ENCODE measurements at places on chromosomes 5 and 9.

DNA sequence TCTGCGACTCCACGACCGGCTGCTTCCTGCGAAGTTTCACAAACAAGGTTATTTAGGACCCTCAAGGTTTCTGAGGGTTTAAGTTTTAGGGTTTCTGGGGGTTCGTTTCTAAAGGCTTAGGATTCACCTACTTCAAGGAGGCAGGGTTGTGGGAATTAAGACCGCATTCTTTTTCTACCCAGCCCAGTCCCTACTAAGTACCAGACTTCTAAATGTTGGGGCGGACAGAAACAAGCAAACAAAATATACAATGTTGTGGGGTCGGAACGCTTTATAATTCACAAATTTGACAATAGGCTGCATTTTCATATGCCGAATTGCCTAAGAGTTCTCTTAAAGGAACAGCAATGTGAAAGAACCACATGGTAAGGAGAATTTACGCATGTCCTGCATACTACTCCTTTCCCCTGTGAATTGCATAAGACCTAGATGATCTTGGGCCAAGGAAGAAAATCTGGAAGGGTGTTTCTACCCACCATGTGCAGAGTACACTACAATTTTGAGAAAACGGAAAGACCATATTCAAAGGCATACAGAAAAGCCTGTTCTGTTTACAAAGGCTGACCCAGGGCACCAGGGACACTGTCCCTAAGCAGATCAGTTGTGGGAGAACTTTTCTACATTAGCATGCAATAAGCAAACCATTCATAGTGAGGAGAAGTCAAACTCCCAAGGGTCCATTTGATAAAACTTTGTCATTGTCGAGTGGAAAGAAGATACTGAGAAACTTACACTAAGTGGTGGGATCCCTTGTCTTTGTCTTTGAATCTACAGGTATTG is 457.3 kb downstream of the RAB3C start:
- no peak for DNase-seq

GRCh38 chr5:80243567-80243966 is 12.3 kb downstream of the SERINC5 start:
- no peak for DNase-seq

- DNase-seq: no peak
These were observed 128.2 kb downstream of the MVB12B start for GRCh38 chr9:126454795-126455194.

GRCh38 chr9:21747175-21747574 is 55.3 kb upstream of the MTAP start:
- no peak for DNase-seq

GRCh38 chr5:154663424-154663823 is 91.8 kb upstream of the LARP1 start:
- DNase-seq: no peak

DNA sequence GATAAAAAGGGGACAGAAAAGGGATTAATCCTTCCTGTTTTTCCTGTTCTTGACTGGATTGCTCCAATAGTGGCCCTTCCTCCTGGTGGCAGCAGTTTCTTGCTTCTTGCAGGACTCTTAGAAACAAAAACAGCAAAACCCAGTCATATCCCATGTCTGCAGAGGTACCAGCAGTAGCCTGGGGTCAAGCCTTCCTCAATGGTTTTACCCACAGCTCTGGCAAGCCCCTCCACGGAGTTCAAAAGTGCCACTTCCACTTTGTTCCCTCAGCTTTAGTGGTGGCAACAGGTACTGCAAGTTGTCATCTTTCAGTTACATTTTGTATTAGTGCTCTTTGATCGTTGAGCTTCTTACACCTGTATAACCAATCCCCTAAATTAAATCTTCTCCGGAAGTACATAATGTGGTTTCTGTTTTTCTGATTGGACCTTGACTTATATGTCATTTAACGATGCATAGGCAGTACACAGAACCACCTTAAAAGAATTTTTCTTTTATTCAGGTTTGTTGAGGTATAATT is 8.7 kb upstream of the RANBP6 start:
- no peak for DNase-seq

GRCh38 chr9:14327036-14327435 is 13.1 kb upstream of the NFIB start:
- no peak for DNase-seq

GRCh38 chr9:126235336-126236243 is 91.0 kb upstream of the MVB12B start:
- DNase-seq: no peak

DNA sequence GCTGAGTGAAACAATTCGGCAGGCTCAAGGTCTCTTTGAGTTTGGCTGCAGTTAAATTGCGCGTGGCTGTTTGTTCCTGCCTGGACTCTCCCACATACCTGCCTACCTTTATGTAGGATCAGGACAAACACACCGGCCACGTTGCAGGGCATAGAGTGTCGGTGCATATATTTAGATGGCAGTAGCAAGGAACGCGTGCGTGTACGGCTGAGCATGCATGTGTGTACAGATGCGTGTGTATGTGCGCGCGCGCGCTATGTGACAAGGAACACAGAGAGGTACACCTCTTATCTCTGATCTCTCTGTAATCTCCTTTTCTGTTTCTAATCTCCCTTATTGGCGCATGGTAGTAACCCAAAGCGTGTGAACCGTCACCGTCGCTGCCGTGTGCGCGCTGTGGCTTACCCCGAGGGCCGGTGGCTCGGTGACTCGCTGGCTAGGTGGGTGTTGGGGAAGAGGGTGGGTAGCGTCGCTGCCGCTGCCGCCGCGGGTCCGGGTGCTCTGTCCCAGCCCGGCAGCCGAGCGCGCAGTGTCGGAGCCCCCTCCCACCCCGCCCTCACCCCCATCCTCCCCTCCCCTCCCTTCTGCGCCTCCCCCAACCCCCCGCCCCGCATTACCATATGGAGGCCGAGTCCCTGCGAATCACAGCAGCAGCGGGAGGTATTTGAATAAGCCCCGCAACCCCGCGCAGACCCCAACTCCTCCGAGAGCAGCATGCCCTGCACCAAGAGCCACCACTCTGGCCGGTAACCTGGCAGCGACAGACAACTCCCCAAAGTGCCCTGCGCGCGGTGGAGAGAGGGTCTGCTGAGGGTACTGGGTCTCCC is 204.8 kb downstream of the MEF2C start:
- DNase-seq: no peak

DNA sequence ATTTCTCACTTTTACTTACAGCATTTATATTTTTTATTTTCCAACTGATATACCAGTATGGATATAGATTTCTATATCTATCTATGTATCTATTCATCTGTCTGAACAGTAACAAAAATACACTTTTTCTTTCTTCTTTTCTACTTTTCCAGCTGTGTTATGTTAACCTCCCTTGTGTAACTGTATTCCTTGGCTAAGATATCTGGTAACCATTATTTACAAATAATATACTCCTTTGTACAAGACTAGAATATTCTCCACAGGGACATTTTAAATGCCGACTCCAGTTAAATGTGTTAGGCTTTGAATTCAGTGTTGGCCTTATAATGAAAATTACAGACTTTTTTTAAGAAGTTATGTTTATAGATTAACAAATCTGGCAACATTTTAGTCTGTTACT is 168.7 kb downstream of the XRCC4 start:
- no peak for DNase-seq

- no peak for DNase-seq
These were observed 814.5 kb downstream of the MTRR start for GRCh38 chr5:8683496-8683895.

GRCh38 chr5:155189981-155190380 is 176.4 kb downstream of the KIF4B start:
- no peak for DNase-seq

GRCh38 chr9:96663506-96664120 is 8.5 kb upstream of the PRXL2C start:
- DNase-seq: no peak

DNA sequence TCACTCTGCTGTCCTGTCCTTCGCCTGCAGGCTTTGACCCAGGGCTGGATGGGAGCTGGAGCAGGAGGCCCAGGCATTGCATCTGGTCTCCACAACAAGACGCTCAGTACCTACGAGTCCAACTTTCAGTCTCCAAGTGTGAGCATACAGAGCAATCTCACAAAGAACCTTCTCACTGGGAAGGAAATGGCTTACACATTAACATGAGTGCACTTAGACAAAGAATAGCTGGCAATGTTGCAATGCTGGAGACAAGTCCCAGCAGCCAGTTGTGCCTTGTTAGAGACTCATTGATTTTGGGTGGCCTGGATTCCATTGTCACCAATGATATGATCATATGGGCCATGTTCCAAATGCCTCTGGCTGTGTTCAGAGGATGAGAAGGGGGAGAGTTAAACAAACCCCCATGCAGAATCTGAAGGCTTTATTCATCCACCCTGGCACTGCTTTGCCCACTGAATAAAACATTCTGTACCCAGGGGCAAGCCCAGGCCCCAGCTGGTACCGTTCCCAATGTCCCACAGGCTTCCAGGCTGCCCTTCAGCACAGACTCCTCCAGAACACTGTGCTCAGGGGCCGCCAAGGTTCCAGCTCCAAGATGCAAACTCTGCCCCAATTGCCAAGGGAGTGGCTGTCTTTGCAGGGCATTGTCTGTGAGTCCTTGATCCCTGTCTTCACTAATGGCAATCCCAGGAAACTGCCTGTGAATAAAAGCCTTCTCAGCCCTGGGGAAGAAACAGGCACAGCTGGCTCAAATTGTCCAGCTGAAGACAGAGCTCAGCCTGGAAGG is 185.5 kb downstream of the HSD17B3 start:
- peak; percentile 92 for DNase-seq

DNA sequence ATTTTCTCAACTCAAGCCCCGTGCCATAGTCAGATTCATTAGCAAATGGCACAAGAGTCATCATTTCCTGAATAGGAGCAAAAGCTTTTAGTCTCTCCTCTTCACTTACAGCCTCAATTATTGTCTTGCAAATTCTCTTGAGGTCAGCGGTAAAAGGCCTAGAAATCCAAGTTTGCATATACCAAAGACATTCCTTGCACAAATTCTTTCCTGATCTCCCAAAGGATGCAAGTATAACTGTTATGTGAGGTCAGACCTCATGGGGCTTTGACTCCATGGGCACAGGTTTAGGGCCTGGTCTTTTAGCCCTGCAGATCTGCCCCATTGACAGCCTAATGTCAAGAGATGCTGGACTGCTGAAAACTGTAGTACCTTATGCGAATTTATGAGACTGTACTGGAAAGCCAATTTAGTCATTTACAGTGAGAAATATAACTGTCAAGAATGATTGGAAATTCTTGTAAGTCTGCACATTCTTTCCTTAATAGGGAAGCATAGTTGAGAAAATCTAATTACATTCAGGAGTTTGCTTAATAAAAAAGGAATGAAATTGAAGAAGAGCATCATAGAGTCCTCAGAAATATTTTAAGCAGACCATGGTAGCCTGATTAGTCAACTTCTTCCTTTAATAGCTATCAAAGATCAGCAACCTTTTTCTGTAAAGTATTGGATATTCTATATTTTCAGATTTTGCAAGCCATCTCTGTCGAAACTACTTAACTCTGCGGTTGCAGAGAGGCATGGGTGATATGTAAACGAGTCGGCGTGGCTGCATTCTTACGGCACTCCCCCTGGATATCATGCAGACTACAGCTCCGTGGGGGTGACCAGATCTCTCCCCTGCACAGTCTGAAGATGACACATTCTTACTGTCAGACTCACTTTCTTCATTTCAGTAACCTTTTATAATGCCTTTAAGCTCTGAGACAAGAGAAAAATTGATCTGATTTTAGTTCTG is 45.2 kb downstream of the GCNT4 start:
- DNase-seq: no peak

DNA sequence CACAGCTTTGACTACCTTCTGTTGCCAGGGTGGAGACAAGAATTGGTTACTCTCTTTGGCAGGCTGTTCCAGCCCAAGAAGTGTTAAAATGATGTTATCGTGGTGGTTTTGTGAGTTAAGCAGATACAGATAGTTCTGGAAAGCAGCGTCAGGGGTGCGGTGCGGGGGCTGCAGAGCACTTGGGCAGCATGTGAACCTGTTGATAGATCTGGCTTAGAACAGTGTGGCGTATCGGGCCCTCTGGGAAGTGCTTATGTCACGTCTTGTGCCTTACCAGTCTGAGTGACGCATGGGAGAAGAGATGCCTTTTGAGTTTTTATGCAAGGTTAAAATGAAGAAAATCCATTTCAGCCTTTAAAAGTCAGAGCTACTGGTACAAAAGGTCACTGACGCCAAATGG is 152.5 kb downstream of the PRKACG start:
- DNase-seq: no peak

GRCh38 chr5:66255714-66256113 is 111.6 kb downstream of the SREK1 start:
- no peak for DNase-seq

- DNase-seq: no peak
These were observed 98.5 kb downstream of the STRBP start for GRCh38 chr9:123169926-123170325.

DNA sequence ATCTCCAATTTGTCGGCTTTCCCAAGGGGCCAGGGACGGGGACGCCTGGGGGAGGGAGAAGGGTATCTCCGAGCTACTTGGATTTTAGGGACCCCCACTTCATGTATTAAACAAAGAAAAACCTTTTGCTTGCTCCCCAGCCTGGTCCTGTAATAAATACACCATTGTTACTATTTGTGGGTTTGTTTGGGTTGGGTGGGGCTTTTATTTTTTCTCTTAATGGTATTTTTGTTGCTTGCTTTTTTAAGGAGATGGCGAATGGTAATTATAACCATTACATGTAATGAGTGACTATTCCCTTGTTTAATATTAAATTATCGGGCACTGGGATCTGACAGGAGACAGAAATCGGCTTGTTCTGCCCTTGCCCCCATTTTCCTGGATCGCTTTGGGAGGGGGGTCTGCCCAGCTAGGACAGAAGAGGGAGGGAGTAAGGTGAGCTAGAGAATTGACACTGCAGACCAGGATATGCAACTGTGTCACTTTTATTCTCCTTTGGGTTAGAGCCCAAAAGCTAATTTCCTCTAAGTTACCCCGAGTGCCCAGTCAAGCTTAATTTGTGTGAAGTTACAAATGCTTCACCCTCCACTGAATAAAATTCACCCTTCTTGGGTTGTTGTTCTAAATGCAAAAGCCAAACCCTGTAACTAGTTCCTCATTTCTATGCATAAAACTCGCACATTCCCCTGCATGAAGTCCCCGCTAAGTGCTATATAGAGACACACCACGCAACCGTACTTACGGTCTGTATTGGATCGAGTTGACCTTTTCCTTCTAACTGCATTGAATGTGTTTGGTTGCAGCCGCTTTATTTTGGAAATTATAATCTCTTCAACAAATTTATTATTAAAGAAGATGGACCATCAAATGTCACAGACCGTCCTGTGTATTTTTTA is 1.6 kb upstream of the ZNF608 start:
- DNase-seq: peak; percentile 57

GRCh38 chr9:106783121-106783520 is 79.8 kb upstream of the ZNF462 start:
- no peak for DNase-seq

Measured in nucleus accumbens (tissue), 56 donors.